ENCODE measurements at places on chromosomes 3 and 15.

- DNase-seq = no peak
Observed at GRCh38 chr3:154071146-154071545, 50.0 kb upstream of the ARHGEF26 start.

GRCh38 chr3:127646501-127647046 is 17.6 kb downstream of the PODXL2 start:
- no peak for DNase-seq

DNA sequence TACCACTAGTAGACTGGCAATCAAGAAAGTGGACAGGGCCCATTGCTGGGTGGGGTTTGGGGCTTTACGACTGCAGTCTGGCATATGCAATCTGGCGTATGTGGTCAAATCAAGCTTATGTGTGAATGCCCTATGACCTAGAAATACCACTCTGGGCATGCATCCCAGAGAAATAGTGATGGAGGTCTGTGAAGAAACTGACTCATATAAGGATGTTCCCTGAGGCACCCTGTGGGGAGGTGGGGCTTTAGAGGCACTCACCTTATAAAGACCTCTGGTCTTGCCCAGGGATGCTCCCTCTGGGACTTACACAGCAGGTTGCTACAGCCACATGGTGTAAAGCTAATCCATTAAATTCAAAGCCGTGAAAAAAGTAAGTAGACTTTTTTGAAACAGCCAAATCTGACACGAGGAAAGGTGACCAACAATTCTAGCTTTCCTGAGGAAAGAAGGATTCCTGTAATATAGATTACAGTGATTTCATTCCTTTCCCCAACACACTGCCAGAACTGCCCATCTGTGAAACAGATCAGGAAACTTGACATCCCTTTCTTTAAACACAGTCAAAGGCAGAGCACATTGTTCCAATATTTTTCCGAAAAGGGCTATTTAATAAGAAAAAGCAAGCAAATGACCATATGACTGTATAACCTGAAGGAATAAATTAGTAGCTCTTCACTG is 13.6 kb downstream of the RARRES1 start:
- DNase-seq = no peak

DNA sequence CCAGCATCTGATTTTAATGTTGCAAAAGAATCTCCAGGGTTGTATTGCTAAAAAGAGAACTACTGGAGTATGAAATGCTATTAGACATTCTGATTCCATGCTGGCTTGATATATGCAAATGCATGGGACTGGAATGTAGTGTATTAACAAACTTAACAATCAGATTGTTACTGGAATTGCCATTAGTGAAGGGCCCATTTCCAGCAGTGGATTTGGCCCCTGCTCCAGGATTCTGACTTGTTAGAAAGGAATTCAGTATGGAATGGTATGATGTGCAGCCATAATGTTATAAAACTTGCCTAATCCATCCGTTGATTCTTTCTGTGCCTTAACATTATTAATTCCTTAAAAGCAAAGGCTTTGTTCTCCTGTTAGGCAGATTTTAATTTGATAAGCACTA is 7.9 kb downstream of the ARRDC4 start:
- no peak for DNase-seq

DNA sequence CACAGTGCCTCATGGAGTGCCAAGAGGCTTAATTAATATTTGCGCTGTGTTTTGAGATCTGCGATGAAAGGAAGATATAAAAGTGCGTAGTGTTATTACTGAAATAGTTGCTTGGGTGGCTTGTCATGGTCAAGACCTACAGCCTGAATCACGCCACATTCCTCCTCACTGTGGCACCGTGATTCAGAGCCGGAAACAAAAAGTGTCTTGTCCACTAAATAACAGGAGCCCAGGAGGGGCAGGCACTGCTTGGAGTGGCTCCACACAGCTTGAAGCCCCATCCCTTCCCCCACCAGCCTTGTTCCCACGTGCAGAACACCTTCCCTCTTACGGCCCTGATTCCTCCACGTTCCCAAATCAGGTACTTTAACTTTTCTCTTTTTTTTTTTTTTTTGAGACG is 1.2 kb upstream of the LRRC15 start:
- DNase-seq = no peak

- DNase-seq = no peak
Observed at GRCh38 chr3:59186725-59187124, 136.9 kb upstream of the CFAP20DC start.

DNA sequence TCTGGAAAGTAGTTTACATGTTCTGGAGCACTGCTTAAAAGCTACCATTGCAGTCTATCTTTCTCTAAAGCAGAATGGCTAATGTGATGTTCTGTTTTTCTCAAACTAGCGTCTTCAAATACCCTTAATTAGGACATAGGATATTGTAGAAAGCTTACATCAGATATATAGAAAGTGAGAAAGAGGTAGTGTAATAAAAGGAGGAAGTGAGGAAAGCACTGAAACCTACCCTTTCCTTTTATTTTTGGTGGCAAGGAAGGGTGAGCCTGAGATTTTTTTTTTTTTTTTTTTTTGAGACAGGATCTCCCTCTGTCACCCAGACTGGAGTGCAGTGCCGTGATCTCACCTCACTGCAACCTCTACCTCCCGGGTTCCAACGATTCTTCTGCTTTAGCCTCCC is 9.4 kb downstream of the SENP2 start:
- no peak for DNase-seq

DNA sequence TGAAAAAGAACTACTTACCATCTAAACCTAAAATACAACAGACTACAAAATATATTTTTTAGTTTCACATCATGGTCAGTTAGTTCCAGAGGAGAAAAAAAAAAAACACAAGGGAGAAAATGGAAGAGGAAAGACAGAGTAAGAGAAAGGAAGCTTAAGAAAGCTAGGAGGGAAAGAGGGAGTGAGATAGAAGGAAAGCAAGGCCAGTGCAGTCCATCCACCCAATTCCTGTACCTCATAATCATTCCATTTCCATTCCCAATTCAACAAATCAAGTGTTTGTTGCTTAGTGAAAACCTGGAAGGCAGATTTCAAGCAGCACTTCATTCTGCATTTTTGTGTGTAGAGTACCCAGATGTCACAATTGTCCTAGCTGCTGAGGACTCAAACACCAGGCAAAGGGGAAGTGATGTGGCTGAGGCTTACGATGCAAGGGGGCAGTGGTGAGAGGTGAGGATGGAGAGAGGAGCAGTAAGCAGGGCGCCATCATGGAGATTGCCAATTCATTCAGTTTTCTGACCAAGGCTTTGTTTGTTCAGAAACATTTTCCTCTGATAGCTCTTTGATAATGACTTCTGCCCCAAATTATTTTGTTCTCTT is 83.6 kb upstream of the GSK3B start:
- no peak for DNase-seq

DNA sequence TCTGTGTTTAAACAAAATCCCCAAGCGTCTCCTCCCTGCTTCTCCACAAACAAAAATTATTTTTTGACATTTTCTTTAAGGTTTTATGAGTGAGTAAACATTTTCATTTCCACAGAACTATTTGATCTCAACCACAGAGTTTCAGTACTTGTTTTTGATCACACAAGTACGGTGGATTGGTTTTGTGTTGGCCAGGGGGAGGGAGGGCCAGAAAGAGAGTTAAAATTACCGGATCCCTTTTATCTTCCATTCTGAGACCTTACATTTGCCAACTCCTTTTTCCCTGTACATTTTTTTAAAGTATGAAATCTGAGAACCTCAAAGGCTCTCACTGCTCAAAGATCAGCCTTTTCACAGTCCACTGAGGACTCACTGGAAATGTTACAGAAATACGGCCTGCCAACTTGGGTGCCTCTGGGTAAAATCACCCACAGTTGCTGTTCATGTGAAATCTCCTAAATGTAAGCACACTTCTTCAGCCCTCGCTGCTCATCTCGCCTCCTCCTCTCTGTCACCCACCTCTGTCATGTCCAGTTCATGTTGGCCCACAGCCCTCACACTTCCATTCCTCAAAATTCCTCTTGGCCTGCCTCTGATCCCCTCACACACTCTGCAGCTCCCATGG is 1.7 kb downstream of the HOMER2 start:
- DNase-seq = no peak

DNA sequence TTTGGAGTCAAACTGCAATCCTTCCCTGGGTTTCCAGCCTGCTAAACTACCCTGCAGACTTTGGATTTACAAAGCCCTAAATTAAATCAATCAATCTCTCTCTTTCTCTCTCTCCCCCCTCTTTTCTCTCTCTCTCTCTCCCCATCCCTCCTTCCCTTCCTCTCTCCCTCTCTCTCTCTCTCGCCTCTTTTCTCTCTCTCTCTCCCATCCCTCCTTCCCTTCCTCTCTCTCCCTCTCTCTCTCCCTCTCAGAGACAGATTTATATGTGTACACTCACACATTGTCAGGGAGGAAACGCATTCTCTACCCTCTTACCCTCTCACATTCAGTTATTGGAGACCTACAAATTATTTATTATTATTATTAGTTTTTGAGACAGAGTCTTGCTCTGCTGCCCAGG is 47.0 kb downstream of the GRK7 start:
- no peak for DNase-seq

- no peak for DNase-seq
Observed at GRCh38 chr15:31609906-31610305, 283.3 kb downstream of the KLF13 start.

DNA sequence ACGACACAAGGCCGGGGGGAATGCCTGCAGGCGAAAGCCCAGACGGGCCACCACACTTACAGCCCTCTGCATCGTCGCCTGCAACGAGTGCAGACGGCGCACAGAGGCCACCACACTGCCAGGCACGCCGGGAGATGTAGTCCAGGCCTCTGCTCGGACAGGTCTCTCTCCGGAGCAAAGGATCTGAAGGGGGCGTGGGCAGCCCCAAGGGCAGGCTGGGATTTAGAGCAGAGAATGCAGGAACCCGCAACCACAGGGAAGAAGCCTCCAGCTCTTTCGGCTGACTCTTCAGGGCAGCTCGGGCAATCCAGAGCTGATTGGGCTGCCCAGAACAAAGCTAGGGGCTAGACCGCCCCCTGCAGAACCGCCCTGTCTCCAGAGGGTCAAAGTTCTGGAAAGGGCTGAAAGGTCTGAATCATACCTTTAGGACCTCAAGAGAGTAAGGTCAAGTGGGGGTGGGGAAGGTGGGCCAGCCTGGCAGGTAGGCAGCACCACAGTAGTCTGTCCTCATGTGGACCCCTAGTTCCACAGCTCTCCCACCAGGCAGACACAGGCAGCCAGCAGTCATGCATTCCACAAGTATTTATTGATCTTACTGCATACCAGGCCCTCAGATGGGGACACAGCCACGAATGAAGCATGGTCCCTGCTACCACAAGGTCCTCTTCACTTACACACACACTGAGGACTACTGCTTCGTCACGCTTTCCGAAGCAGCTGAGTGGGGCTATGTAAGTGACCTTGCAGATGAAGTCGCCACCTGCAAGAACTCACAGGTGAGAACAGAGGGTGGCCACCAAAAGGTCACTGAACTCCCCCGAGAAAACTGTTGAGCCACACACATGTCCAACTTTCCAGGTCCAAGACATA is at the start of gene AMT:
Gene AMT (minus strand): TSS at position 95 of the 870 bp plus-strand sequence. CDS start 23 bp downstream, at position 72.
- DNase-seq = no peak

- no peak for DNase-seq
Observed at GRCh38 chr15:78059110-78059839, 18.2 kb downstream of the TBC1D2B start.

- DNase-seq = no peak
Observed at GRCh38 chr3:99317201-99317600, 321.2 kb upstream of the COL8A1 start.

GRCh38 chr3:40037582-40037981 is 228.2 kb downstream of the MYRIP start:
- no peak for DNase-seq

GRCh38 chr3:57078635-57079473 is 18.4 kb downstream of the SPATA12 start:
- DNase-seq = no peak

GRCh38 chr15:47552978-47553608 is 164.2 kb upstream of the SEMA6D start:
- DNase-seq = no peak

- no peak for DNase-seq
Observed at GRCh38 chr15:40772014-40772413, 2.2 kb downstream of the C15orf62 start.

DNA sequence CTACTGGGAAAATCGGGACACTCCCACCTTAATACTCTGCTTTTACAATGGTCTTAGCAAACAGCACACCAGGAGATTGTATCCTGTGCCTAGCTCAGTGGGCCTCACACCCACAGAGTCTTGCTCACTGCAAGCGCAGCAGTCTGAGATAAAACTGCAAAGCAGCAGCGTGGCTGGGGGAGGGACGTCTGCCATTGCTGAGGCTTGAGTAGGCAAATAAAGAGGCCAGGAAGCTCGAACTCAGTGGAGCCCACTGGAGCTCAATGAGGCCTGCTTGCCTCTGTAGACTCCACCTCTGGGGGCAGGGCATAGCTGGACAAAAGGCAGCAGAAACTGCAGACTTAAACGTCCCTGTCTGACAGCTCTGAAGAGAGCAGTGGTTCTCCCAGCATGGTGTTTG is 1169.1 kb upstream of the EPHA6 start:
- DNase-seq = no peak

GRCh38 chr3:100003609-100004503 is 110.4 kb downstream of the FILIP1L start:
- no peak for DNase-seq

- DNase-seq = no peak
Observed at GRCh38 chr15:69820819-69821218, 276.9 kb downstream of the TLE3 start.

DNA sequence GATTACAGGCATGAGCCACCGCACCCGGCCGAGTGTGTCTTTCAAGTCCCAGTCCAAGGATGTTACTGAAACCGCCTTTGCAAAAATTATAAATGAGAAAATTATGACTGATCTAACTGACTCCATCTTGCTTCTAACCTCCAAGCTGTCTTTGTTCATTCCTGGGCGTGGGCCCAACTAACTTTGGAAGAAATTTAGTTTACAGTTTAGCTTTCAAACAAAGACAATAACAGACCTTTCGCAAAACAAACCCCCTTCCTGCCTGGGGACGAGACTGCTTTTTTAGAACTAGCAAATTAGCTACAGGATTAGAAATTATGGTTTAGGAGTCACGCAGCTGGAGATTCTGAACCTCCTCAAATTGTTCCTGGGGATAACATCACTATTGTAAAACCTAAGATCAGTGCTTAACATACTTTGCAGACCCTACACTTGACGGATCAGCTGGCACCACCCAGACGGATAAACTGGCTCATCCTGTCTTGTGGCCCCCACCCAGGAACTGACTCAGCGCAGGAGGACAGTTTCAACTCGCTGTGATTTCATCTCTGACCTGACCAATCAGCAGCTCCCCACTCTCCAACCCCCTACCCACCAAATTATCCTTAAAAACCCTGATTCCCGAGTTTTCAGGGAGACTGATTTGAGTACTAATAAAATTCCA is 23.8 kb downstream of the NANOGP8 start:
- DNase-seq = no peak

- DNase-seq = no peak
Observed at GRCh38 chr3:54632326-54632665, 295.6 kb downstream of the LRTM1 start.

DNA sequence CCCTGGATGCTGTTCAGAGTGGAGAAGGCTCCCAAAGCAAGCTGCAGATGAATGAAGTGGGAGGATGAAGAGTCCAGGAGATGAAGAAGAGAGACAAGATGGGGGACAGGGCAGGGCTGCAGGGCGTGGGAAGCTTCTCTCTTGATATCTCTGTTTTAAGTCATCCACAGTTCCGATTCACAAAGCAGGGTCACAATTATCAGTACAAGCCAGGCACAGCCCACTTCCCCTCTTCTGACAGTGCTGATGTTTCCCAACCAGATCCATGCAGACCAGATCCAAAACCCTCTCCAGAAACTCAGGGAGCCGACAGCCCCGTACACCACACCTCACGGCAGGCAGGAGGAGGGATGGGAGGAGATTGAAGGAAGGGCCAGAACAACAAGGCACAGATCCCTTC is 31.1 kb downstream of the NTRK3 start:
- no peak for DNase-seq

- no peak for DNase-seq
Observed at GRCh38 chr3:46348823-46349482, 5.0 kb upstream of the CCR2 start.

Data from stimulated activated CD8-positive, alpha-beta memory T cell treated with anti-CD3 and anti-CD28 coated beads, Interleukin-2, amount 100 ng/mL, for 1 hour (primary cell).